ENCODE measurements at places on chromosomes 4 and X.

GRCh38 chr4:26459054-26459755 is 31.1 kb downstream of the CCKAR start:
- peak; percentile 57 for DNase-seq

DNA sequence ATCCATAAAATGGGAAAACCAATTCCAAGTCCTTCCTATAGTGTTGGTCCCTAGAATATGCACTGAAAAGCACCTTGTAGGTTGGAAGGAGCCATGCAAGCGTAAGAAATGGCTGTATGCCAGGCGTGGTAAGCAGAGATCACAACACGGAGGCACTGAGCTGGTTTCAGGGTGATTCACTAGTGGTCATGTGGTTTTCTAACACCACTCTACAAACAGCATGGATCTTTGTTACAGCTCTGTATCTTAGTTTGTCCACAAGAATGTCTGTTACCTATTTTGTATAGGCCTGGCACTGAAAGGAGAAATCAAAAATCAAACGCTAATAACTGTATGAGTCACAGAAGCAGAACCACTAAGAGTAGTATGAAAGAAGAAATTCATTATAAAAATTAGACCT is 71.9 kb downstream of the MAGEB17 start:
- DNase-seq: peak; percentile 49

DNA sequence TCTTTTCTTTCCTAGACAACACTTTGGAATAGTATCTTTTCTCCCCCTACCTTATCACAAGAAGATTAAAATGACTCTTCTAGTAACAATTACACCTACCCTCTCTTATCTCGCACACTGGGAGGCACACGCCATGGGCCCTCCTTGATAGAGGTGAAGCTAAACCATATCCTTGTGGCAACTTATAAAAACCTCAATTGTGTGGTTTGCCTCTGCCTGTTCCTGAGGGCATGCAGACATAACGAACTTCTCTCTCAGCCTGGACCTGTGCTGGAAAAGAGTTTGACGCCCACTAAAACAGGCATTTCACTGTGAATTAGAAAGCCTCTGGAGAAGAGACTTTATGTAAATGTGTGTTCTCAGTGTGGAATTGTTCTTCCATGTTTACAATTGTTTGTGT is 141.2 kb downstream of the NDST3 start:
- DNase-seq: no peak

GRCh38 chr4:8590546-8590880 is 2.1 kb upstream of the CPZ start:
- no peak for DNase-seq

- DNase-seq: peak; percentile 76
These were observed 4.7 kb upstream of the NKX6-1 start for GRCh38 chr4:84503495-84504437.

GRCh38 chrX:14357314-14357713 is 172.0 kb upstream of the GLRA2 start:
- no peak for DNase-seq

DNA sequence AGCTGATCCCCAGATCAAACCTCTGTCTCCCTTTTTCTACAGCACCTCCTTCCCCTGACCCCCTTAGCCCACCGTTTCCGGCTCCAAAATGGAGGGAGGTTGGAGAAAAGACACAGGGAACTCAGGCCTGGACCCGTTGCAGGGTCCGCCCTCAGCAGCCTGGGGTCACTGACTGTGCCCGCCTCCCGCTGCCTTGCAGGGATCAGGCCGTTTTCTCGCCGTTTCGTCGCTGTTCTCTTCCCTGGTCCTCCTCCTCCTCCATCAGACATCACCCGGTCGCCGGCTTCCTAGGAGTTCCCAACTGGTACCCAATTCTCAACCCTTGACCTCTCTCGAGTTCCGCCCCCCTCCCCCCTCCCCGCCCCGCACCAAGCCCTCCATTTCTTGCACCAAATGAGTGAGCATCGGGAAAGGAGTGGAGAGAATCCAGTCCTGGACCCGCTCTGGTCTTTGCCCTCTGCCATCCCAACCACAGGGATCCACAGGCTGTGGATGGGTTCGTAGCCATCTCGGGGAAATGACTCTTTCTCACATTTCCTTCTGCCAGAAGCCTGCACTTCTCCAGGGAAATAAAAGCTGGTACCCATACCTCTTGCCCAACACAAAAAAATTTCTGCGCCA is 493 bp downstream of the TCEAL5 start:
- DNase-seq: no peak

DNA sequence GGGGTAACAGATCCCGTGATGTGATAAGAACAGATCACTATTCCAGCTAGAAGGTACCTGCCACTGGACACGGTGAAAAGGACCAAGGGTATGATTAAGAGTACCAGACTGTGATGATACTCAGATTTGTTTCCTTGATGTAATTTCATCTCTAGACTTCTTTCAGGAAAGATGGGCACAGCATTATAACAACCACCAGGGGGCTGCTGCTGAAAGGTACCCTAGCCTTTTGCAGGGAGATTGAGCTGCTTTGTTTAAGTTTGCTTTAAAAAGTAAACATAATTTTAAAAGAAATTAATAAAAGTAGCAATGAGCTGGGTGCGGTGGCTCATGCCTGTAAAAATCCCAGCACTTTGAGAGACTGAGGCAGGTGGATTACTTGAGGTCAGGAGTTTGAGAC is 145.4 kb downstream of the EMCN start:
- DNase-seq: no peak

DNA sequence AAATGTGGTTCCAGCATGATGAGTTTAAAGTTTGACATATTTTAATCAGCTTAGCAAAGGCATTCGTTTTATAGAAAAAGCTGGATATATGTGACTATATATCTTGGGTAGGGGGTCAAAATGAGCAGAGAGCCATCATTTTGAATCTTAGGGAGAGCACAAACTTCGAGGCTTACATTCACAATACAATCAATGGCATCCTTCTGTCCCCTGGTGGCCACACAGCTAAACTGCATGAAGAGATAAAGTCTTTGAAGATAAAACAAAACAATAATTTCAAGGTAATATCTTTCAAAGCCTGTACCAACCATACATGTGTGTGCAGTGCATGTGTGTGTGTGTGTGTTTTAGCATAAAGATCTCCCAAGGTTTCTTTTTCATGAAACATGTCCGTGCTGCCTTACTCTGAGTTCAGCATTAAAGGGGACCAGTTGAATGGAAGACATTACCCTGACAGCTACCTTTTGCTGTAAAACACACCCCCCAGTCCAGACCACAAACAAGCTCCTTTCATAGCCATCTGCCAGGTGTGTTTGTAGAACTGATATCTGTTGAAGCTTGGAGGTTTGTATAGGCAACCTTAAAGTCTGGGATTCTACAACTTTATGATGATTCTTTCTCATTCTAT is 22.0 kb downstream of the DYNLT3 start:
- peak; percentile 59 for DNase-seq

DNA sequence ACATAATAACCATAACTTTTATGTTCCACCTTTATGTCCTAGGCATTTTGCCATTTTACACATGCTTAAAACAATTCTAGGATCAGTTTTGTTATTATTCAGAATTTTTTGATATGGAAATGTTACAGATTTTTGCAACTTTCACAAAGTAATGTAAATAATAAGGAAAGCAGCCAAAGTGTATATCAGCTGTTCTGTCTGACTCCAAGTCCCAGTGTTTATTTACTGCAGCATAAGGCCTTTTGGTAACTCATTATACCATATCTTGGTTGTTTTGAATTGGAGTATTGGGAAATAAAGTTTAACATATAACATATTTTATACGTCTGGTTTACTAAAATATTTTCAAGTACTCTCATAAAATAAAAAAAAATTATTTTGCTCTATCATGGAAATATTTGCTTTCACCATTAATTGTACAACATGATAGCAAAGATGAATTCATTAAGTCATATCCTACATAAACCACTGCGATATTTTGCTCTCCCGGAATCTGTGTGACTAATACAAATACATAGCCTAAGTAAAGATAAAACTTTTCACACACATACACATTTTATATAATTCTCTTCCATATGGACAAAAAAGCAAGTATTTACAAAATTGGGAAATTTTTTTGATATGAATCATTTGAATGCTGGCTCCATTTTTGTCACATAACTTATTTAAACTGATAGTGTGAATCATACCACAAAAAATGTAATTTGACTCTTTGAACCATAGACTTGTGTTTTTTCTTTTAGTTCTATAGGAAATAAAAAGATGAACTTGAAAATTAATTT is 399.0 kb downstream of the PABPC4L start:
- no peak for DNase-seq

GRCh38 chr4:80614319-80614718 is 278.8 kb downstream of the CFAP299 start:
- no peak for DNase-seq

DNA sequence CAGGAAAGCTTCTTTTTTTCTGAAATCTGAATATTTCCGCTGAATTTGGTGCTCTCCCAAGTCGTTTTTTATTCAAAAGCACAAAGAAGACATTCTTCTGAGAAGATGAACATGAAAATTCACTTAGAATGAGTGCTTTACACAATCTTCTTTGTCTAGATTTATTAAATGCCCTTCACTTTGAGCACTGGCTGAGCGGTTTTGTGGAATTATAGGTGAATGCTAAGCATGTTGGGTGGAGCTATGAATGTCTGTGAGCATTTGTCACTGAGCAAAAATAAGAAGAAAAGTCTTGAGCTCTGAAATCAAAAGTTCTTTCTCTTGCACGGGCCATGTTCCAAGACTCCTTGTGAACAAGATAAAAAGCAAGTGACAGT is 13.1 kb downstream of the GASK1B start:
- no peak for DNase-seq

GRCh38 chrX:1400049-1400448 is 8.1 kb upstream of the SLC25A6 start:
- DNase-seq: no peak

- no peak for DNase-seq
These were observed 101.8 kb downstream of the ATP11C start for GRCh38 chrX:139831017-139831416.

DNA sequence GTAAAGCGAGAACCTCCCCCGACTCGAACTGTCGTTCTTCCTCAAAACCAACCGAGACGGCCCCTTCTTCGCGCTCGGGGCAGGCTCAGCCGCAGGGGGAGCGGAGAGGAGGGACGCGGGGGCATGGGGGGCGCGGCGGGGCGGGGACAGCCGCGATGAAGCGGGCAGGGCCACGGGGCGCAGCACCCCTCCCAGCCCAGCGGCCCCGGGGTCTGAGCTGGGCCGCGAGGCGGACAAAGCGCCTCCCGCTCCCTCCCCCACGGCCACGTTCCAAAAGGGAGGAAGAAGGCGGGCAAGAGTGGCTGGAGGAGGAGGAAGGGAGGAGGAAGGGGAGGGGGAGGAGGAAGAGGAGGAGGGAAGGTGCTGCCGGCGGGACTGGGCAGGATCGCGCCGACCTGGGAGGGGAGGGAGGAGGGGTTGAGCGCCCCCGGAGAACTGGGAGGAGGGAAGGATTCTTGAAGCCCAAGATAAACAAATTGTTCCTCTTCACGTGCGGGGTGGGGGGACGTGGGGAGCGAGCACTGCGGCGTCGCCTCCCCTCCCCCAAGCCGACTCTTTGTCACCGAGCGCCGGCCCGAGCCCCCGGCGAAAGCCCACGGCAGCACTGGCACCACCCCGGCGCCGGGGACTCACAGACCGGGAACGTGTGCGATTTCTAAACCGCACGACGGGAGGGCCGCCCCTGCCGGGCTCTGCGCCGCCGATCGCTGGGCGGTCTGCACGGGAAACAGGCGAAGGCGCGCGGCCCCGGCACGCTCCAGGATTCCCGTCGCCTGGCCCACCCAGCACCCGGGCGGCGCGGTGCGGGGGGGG is 2.9 kb downstream of the MAML3 start:
- peak; percentile 95 for DNase-seq

- DNase-seq: peak; percentile 5
These were observed 11.6 kb downstream of the IRF2 start for GRCh38 chr4:184462724-184463123.

GRCh38 chr4:187042251-187042650 is 318.6 kb upstream of the FAT1 start:
- DNase-seq: no peak

DNA sequence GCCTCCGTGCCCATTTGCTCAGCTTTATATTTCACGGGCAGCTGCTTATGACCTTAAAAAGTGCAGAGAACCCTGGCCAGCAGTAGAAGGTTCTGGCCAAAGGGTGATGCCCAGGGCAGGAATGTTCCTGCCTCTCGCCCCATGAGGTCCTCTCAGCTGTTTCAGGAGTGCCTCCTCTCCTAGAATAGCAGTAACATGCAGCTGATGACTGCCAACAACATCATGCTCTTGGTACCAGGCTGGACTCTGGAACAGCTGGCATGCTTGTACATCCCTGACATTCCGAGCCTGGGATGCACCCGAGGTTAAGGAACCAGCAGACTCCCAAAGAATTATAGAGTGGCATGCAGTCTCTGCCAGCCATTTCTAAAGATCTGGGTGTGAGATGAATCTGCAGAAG is 11.7 kb upstream of the TENM3 start:
- no peak for DNase-seq

GRCh38 chrX:131778269-131779218 is 234.7 kb downstream of the OR13H1 start:
- peak; percentile 94 for DNase-seq

DNA sequence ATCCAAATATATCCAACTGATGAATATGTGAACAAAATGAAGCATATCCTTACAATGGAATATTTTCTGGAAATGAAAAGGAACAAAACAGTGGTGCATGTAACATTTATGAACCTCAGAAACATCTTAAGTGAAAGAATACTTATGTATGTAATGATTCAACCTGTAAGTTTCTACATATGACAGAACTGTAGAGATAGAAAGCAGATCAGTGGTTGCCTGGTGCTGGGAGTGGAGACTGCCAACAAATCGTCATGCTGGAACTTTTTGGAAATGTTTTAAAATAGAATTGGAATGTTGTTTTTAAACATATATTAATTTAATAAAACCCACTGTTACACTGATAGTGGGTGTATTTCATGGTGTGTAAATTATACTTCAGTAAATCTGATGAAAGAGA is 667.5 kb downstream of the RAPGEF2 start:
- DNase-seq: no peak

GRCh38 chr4:87239821-87240220 is 19.4 kb upstream of the KLHL8 start:
- DNase-seq: no peak

- DNase-seq: no peak
These were observed 1.6 kb downstream of the SLC10A6 start for GRCh38 chr4:86847571-86847970.

- DNase-seq: peak; percentile 57
These were observed 238.4 kb downstream of the SNCA start for GRCh38 chr4:89598602-89599001.

DNA sequence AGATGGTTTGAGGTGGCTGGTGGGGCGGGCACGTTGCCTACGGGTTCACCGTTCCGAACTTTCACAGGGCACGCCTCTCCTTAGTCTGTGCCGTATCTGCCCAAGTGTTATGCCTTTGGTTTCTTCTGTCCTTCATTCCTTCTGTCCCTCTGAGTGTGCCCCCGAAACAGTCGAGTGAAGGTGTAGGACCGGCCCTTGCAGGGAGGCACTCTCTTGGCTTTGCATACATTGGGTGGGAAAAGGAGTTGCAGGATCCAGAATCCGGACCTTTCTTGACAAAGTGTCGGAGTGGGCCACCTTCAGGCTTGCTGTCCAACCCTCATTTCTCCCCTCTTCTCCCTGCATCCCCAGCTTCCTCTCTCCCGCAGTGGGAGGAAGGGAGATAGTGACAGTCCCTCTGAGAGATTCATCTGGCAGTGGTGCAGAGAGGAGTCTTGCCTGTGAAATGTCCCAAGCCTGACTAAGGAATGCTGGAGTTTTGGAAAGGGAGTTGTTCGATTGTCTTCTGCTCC is 569 bp downstream of the ARFIP1 start:
- no peak for DNase-seq

Measured in HT-29 (cell line).